ENCODE measurements at places on chromosomes 4 and X. TPM values are rescaled to one million over a fixed set of nuclear protein-coding genes. Genes with fewer than 3 reads are reported as not detected.
A peak's percentile ranks its signal among the peaks of the same experiment; 100 is the strongest.

GRCh38 chrX:11113731-11114130 is 2.6 kb downstream of the HCCS start:
- H3K27me3 ChIP-seq, result no peaks in the 10 kb centered on the region
- peaks cover 38% of the 10 kb centered on the region for H3K4me1 ChIP-seq
- H3K27ac ChIP-seq, result peak overlapping the region; percentile 94
- H3K4me3 ChIP-seq, result peak overlapping the region; percentile 42
- peaks cover 47% of the 10 kb centered on the region for H3K36me3 ChIP-seq
- DNase-seq, result no peak

GRCh38 chr4:6509587-6509986 is 37.2 kb upstream of the PPP2R2C start:
- no peak for DNase-seq
- no peak overlapping the region for H3K4me3 ChIP-seq
- H3K4me1 ChIP-seq, result no peaks in the 10 kb centered on the region
- peaks cover 3% of the 10 kb centered on the region for H3K27me3 ChIP-seq
- no peak overlapping the region for H3K27ac ChIP-seq

DNA sequence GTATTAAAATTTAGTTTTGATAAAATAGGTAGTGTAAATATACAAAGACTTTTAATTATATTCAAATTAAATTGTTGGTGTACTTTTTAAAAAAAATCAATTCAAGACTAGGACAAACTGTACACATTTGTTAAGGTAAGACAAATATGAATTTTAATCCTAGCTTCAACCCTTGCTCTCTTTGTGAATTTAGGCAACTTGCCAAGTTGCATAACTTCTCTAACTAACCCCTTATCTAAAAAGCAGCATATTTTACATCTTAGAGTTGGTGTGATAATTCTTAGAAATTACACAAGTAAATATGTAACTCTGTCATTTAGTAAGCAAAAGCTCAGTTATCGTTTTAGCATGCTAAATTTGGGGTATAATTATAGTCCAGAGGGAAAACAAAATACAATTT is 78.1 kb upstream of the FSTL5 start:
- no peak overlapping the region for H3K4me3 ChIP-seq
- no peak for DNase-seq
- H3K4me1 ChIP-seq, result no peaks in the 10 kb centered on the region
- no peak overlapping the region for H3K27ac ChIP-seq
- H3K27me3 ChIP-seq, result no peaks in the 10 kb centered on the region
- no peaks in the 10 kb centered on the region for H3K36me3 ChIP-seq

GRCh38 chr4:43471950-43472349 is 579.4 kb downstream of the GRXCR1 start:
- no peaks in the 10 kb centered on the region for H3K4me1 ChIP-seq
- DNase-seq, result no peak
- H3K27me3 ChIP-seq, result no peaks in the 10 kb centered on the region
- no peak overlapping the region for H3K4me3 ChIP-seq
- H3K36me3 ChIP-seq, result no peaks in the 10 kb centered on the region

- no peak overlapping the region for H3K27ac ChIP-seq
- no peaks in the 10 kb centered on the region for H3K27me3 ChIP-seq
- peaks cover 14% of the 10 kb centered on the region for H3K36me3 ChIP-seq
- no peaks in the 10 kb centered on the region for H3K4me1 ChIP-seq
- H3K4me3 ChIP-seq, result no peak overlapping the region
Measured at GRCh38 chr4:75908555-75908954, 6.3 kb upstream of the PPEF2 start.

Gene F8A2
- not detected for total RNA-seq

Gene GPRIN3
- total RNA-seq, result 1.8 TPM

- no peaks in the 10 kb centered on the region for H3K4me1 ChIP-seq
- peaks cover under 1% of the 10 kb centered on the region for H3K27me3 ChIP-seq
- no peak overlapping the region for H3K27ac ChIP-seq
- DNase-seq, result no peak
- no peaks in the 10 kb centered on the region for H3K36me3 ChIP-seq
Measured at GRCh38 chr4:89177807-89178206, 66.5 kb downstream of the TIGD2 start.

Gene ASB9
- not detected for total RNA-seq

Gene MAGEA2B
- not detected for total RNA-seq

Gene CWH43
- not detected for total RNA-seq

Gene RIPPLY1
- not detected for total RNA-seq

Gene TDO2
- total RNA-seq, result not detected

- peak overlapping the region; percentile 56 for H3K27ac ChIP-seq
- H3K36me3 ChIP-seq, result peaks cover 4% of the 10 kb centered on the region
- peak overlapping the region; percentile 90 for H3K4me3 ChIP-seq
Measured at GRCh38 chr4:76948443-76949275, 893 bp upstream of the SEPTIN11 start.

GRCh38 chr4:62881901-62882300 is 1527.3 kb downstream of the TECRL start:
- no peak for DNase-seq
- H3K4me3 ChIP-seq, result no peak overlapping the region
- H3K4me1 ChIP-seq, result no peaks in the 10 kb centered on the region
- H3K27ac ChIP-seq, result no peak overlapping the region

GRCh38 chr4:180372691-180373090 is 1870.5 kb upstream of the TENM3 start:
- no peaks in the 10 kb centered on the region for H3K27me3 ChIP-seq
- H3K4me1 ChIP-seq, result no peaks in the 10 kb centered on the region
- no peak overlapping the region for H3K27ac ChIP-seq
- H3K36me3 ChIP-seq, result no peaks in the 10 kb centered on the region
- H3K4me3 ChIP-seq, result no peak overlapping the region
- no peak for DNase-seq

DNA sequence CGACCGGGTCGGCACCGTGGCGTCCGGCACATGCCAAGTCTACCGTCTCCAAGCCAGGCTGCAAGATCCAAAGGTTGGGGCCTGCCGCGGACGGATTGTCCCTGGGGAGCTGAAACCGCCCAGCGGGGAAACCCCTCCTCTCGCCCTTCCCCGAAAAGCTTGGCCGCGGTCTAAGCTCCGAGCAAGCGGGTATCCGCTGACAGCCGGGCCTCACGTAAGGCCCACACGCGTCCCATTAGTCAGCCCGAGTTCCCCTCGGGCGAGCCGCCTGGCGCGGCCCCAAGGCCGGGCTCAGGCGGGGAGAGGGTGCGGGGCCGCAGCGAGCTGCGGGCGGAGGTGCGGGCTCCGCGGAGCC is 6.8 kb upstream of the BCOR start:
- no peaks in the 10 kb centered on the region for H3K27me3 ChIP-seq
- peaks cover 30% of the 10 kb centered on the region for H3K4me1 ChIP-seq
- no peak overlapping the region for H3K27ac ChIP-seq

DNA sequence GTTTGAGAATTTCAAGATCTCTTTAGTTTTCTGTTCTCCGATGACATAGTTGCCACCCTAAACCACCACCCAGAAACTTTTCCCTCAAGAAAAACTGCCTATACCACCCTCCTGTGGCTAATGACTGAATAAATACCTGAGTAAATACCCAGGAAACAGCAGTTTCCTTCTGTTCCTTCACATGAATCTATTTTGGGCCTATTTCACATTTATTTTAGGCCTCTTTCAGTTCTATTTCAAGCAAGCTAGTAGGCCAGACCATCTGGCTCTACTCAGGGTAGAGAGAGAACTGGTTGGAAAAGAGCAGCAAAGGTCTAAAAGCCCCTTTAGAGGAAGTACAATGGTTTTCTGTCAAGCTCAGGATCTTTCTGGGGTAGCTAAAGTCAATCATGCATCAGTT is 23.4 kb downstream of the ARHGEF9 start:
- no peaks in the 10 kb centered on the region for H3K36me3 ChIP-seq
- no peaks in the 10 kb centered on the region for H3K27me3 ChIP-seq
- H3K27ac ChIP-seq, result no peak overlapping the region
- no peak overlapping the region for H3K4me3 ChIP-seq

- no peak overlapping the region for H3K27ac ChIP-seq
- DNase-seq, result no peak
- H3K4me3 ChIP-seq, result no peak overlapping the region
- H3K4me1 ChIP-seq, result peaks cover under 1% of the 10 kb centered on the region
Measured at GRCh38 chr4:165360985-165361670, 17.7 kb upstream of the CPE start.

DNA sequence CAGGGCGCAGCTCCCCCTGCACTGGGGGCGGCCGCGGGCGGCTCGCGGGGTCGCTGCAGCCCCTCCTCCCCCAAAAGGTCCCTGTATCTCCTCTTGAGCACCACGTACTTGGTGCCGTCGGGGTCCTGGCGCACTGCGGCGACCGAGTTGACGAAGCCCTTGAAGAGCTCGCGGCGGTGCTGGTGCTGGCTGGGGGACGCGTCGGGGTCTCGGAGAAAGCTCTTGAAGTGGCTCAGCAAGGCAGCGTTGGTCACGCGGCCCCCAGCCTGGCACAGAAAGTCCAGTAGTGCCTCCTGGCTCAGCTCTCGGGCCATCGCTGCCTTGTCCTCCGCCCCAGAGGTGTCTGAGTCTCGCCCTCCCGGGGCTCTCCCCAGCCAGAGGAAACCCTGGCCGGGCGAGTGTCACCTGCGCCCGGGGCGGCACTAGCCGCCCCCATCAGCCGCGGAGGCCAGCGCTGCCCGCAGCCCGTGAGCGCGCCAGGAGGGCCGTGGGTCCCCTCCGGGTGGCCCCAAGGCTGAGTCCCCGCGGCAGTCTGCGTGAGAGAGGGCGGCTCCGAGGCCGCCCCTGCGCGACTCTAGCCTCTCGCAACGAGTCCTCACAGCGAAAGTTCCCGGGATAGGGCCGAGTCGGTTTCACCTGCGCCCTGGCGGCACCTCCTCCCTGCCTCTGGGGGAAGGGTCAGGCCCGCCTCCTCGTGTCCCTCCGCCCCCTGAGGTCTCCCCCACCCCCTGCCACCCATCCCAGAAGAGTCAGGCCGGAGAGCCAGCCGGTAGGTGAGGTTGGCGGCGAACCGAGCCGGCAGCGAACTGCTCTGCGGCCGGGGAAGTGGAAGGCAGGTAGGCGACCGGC is at the start of gene SOWAHB:
Gene SOWAHB, minus strand, starts transcription at position 609 of the 849 bp plus-strand sequence. Its CDS starts 295 bp downstream, at position 314.
- H3K27ac ChIP-seq, result no peak within 1 kb of the TSS
- peak within 1 kb of the TSS; percentile 62 for H3K4me3 ChIP-seq
- DNase-seq, result peak; percentile 20
- peaks cover 6% of the 10 kb centered on the region for H3K4me1 ChIP-seq
- H3K36me3 ChIP-seq, result no peaks in the 10 kb centered on the region

Gene GPC4
- 0.16 TPM for total RNA-seq

Gene MAP3K15
- total RNA-seq, result 0.11 TPM

Gene SFRP2
- total RNA-seq, result not detected

DNA sequence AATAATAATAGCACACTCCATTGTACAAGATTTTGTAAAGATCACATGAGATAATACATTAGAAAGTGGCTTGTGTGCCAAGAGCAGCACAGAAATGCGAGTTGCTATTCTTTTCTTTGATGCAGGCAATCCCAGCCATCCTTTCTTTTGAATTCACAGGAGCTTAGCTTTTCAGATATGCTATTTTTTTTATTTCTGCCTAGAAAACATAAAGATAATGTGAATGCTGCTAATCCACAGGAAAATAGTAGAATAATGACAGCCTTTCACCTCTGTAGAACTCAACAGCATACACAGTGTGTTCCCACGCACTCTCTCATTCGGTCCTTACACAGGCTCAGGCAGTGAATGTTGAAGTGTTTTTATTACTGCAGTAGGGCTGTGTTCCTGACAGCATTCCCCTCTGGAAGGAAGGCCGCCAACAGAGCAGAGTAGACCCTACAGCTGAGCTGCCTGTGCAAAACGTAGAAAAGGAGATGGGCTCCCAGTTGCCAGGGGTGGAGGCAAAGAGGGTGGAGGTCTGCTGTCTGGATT is 138.8 kb upstream of the TAPT1 start:
- no peaks in the 10 kb centered on the region for H3K27me3 ChIP-seq
- no peaks in the 10 kb centered on the region for H3K36me3 ChIP-seq
- H3K4me3 ChIP-seq, result no peak overlapping the region
- no peak overlapping the region for H3K27ac ChIP-seq
- H3K4me1 ChIP-seq, result no peaks in the 10 kb centered on the region
- DNase-seq, result no peak

GRCh38 chr4:177047070-177047850 is 254.5 kb upstream of the VEGFC start:
- no peaks in the 10 kb centered on the region for H3K36me3 ChIP-seq
- H3K4me3 ChIP-seq, result no peak overlapping the region
- no peak for DNase-seq
- no peaks in the 10 kb centered on the region for H3K27me3 ChIP-seq

Gene MAGEA4
- not detected for total RNA-seq

Gene TLL1
- total RNA-seq, result not detected

GRCh38 chr4:83890816-83891215 is 354.9 kb downstream of the GPAT3 start:
- no peaks in the 10 kb centered on the region for H3K36me3 ChIP-seq
- no peaks in the 10 kb centered on the region for H3K4me1 ChIP-seq

Gene UGT2A1
- not detected for total RNA-seq

Gene CENPVL1
- not detected for total RNA-seq

- DNase-seq, result peak; percentile 14
- peak overlapping the region; percentile 96 for H3K4me3 ChIP-seq
- peak overlapping the region; percentile 98 for H3K27ac ChIP-seq
- H3K27me3 ChIP-seq, result no peaks in the 10 kb centered on the region
- peaks cover 23% of the 10 kb centered on the region for H3K4me1 ChIP-seq
Measured at GRCh38 chrX:119870626-119871131, 854 bp downstream of the RNF113A start.

DNA sequence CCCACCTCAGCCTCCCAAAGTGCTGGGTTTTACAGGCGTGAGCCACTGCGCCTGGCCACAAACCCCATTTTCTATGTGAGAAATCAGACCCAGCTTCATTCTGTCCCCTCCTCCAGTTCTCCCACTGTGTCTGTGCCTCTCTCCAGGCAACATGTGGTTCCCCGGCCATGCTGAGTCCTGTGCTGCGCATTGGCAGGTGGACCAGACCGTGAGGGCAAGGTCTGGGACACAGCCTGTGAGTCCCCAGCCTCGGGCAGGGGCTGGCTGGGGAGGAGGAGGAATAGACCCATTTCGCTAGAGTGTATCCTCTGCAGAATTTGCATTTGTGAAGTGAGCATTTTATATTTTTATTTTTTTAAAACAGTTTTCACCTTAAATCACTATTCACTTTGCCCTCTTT is 21.5 kb upstream of the CLDN24 start:
- peaks cover 11% of the 10 kb centered on the region for H3K27me3 ChIP-seq
- H3K36me3 ChIP-seq, result no peaks in the 10 kb centered on the region
- DNase-seq, result no peak
- no peak overlapping the region for H3K27ac ChIP-seq
- no peak overlapping the region for H3K4me3 ChIP-seq

DNA sequence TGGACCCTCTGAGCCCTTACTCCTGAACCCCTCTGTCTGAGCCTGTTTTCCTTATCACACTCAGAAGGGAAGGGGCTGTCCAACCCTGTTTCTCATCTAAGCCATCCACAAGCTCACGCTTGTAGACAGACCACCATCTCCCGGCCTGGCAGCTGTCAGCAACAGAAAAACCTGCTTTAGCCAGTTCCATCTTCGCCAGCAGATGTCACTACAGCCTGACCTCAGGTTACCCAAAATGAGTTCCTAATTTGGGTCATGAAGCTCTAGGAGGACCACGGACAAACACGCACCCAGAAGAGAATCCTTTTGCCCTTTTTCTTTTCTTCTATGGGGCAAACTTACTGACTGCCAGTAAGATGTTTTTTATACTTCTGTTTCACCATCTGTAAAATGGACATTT is 445.4 kb downstream of the BCOR start:
- H3K4me3 ChIP-seq, result no peak overlapping the region
- H3K4me1 ChIP-seq, result no peaks in the 10 kb centered on the region
- no peak for DNase-seq
- no peaks in the 10 kb centered on the region for H3K36me3 ChIP-seq
- no peak overlapping the region for H3K27ac ChIP-seq

- no peak overlapping the region for H3K27ac ChIP-seq
- H3K27me3 ChIP-seq, result no peaks in the 10 kb centered on the region
- no peaks in the 10 kb centered on the region for H3K36me3 ChIP-seq
Measured at GRCh38 chr4:83293305-83294046, 8.9 kb upstream of the COQ2 start.

Gene ESX1
- total RNA-seq, result not detected

All from activated B cell treated with CpG ODN at 0.5 μM for 24 hours (primary cell).